ENCODE measurements at places on chromosomes 5 and 9.
A peak's percentile ranks its signal among the peaks of the same experiment; 100 is the strongest.

DNA sequence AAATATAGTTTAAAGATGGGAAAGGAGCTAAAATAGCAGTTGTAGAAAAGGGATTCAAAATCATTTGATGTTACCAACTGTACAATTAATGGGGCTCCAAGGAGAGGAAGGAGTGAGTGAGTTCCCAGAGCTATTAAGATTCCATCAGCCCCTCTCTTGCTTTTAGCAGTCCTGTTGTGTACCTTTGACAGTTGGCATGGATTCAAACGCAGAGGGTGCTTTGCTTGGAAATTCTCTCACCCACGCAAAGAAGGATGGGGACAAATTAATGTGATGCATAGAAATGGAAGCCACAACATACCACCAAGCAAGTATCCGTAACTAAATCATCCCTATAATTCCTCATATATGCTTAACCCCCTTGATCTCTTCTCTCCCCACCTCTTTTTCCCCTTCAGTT, 461.3 kb downstream of the EBF1 start:
- DNase-seq = no peak

DNA sequence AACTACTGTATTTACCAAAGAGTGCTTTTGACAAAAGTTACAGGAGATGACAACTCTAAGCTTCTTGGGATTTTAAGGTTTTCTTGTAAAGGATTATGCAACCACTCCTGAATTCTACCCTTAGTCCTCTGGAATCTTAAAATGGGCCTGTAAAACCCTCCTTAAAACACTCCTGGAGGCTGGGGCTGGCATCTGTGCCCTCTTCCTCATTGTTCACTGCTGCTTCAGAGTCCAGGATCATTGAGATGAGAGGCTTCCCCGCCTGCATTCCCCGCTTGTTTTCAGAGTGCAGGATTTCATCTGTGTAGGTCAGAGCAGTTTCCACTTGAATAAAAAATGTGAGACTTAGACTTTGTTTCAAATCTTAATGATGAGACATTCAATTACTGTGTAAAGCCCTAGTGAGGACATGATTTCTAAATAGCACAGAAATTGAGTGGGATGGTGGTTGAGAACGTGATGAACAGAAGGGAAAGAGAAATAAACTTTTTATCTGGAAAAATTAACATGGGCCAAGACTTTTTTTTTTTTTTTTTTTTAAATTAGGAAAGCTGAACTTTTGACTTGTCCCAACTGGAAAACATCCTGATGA, 40.4 kb downstream of the PCSK5 start:
- no peak for DNase-seq

DNA sequence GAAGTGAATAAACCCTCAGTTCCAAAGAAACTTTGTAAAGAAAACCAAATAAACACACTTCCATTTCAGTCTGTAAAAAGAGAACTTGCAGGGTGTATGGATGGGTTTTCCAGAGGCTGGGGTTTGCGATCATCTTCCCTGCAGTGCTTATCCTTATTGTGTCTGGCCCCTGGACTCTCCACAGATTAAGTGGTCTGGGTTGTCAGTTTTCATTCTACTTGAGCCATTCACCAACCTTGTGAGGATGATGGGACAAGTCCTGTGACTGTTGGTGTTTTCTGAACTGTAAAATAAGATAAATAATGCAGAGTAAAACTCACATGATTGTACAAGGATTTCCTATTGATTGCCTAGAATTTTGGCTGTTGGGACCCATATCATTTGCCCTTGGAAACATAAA, 166.1 kb upstream of the MOCS2 start:
- no peak for DNase-seq

DNA sequence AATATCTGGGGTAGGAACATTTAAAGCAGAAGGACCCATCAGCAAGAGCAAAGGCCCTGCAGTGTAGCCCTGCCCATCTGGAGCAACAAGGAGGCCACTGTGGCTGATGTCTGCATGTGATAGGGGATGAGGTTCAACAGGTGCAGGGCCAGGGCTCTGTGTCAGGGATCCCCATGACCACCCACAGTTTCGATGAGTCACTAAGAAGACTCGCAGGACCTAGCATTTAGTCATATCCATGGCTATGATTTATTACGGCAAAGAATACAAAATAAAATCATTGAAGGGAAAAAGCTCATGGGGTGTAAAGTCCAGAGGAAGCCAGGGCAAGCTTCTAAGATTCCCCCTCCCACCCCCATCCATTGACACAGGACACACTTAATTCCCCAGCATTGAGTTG, 188.6 kb downstream of the ADGRV1 start:
- DNase-seq = no peak

GRCh38 chr5:173287086-173287485, 41.1 kb downstream of the STC2 start:
- DNase-seq = no peak

- no peak for DNase-seq
These were observed 128.7 kb upstream of the BOD1 start for GRCh38 chr5:173745123-173745522.

DNA sequence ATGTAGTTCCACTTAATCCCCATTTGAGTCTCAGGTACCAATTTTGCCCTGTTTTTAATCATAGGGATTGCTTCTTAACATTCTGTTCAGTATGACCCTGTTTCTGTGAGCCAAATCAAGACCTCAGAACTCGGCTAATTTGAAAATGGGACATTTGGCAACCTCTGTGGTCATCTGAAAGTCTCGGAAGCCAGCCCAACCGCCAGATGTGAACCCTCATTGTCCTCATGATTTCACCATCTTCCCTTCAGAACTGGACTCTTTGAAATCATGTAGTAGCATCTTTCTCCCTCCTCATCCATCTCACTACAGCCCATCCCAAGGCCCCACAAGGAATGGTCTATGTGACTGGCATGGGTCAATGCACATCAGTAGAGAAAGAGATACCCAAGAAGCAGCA, 88.9 kb downstream of the S1PR3 start:
- DNase-seq = no peak

- DNase-seq = no peak
These were observed 96.5 kb upstream of the CAST start for GRCh38 chr5:96565582-96566265.

DNA sequence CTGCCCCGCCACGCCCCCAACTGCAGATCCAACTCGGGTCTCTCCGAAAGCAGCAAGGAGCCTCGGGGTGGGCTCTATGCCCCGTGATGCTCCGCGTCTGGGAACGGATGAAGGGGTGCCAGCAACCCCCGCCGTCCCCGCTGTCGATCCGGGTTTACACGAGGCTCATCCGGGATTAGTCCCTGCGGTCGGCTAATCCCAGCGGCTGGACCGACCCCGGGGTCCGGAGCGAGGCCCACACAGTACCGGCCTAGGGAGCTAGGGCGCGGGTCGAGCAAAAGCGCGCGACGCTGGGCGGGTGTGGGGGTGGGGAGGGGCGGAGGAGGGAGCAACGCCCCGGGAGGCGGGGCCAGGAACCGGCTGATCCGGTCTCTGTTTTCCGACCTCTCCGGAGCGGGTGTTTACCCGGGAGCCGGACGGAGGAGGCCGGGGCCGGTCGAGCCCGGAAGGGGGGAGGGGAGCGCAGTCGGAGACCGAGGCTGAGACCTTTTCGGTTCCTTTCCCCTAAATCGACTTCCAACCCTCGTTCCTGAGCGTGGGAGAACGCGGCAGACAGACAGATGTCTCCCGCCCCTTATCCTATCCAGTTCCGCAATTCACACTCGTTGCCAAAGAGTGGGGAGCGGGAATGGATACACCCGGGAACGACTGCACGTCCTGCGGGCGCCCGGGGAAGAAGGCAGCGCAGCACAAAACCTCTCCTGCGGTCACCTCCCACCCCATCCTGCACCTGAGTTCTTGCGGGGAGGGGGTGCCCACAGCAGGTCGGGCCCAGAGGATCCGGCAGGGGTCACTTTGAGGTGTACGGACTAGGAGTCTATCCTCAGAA, 28.6 kb downstream of the PCDH1 start:
- peak; percentile 87 for DNase-seq

GRCh38 chr9:120904061-120904977, 22.3 kb downstream of the TRAF1 start:
- no peak for DNase-seq

DNA sequence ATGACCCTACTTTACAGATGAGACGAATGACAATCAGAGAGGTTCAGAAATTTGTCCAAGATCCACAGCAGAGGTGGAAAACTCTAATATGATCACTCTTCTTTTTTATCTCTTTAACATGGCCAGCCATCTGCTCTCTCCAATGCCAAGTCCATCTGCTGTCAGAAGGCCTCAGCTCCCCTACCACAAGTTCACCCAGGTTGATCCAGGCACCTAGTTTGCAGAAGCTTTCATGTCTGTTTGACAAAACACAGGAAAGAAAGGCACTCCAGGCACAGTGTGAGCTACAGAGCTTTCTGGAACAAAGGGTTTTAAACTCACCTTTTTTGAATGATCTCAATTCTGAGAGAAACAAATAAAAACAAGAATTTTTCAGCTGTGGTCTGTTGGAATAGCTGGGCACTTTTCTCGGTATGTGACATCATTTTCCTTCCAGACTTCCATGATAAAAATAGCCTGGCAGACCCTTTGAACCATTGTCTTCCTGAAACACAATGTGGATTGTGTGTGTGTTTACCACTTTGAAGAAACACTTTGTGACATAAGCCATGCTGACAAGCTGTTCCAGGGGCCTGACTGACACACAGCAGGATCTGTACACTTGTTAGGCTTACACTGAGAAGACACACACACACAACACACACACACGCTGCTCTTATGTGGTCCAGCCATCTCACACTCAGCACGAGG, 214.3 kb downstream of the AGTPBP1 start:
- DNase-seq = no peak

GRCh38 chr9:109444771-109445320, 53.3 kb downstream of the PTPN3 start:
- DNase-seq = no peak

GRCh38 chr9:5626727-5627634, 1.9 kb upstream of the RIC1 start:
- DNase-seq = no peak

- no peak for DNase-seq
These were observed 889 bp upstream of the ADAMTS12 start for GRCh38 chr5:33892620-33893137.

GRCh38 chr5:178849316-178849715, 10.4 kb upstream of the ZNF354B start:
- DNase-seq = no peak

DNA sequence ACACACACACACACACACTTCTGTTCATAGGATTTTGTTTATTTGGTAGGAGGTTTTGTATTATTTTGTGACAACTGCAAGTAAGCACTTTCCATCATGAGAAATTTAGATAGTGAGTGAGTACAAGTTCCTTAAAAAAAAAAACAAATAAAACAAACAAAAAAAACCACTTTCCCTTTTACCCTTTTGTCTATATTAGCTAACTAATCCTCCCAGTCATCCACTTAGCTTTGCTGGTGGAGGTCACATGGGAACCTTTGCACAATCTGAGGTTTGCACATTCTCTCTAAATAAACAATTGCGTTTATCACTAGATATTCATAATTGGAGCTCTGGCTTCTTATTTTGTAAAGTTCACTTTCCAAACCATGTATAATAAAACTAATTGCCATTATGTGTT, 6.8 kb downstream of the ITGA1 start:
- DNase-seq = no peak

- no peak for DNase-seq
These were observed 703.5 kb upstream of the RGMB start for GRCh38 chr5:98069876-98070512.

GRCh38 chr9:125380406-125380805, 118.8 kb downstream of the GAPVD1 start:
- no peak for DNase-seq

DNA sequence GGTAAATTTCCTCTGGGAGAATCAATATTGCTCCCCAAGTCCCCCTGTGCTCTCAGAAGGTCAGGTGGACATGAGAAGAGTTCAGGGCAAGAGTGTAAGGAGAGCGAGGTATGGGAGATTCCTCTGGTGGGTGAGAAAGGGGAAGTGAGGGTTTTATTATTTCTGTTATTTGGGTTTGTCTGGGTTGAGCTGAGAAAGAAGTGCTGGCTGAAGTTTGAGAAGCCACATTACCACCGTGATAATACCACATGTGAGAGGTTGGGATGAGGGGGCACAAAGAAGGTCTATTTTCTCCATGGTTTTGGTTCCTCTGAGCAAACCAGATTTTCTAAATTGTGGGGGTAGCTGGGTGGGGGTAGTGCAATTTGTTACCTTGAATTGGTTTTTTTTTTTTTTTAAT, 350.4 kb downstream of the OSTF1 start:
- no peak for DNase-seq

GRCh38 chr5:165996201-165996875, 2295.1 kb upstream of the WWC1 start:
- DNase-seq = no peak

Measured in HuH-7 (cell line).